ENCODE measurements at places on chromosomes 5 and 9. TPM values are rescaled to one million over a fixed set of nuclear protein-coding genes. Genes with fewer than 3 reads are reported as not detected.

Gene GABBR2
- 12.9 TPM for total RNA-seq

Gene AK8
- 0.37 TPM for total RNA-seq

Gene LMX1B
- total RNA-seq = not detected

Gene TMEFF1
- 0.57 TPM for total RNA-seq

Gene MAST4
- 4.9 TPM for total RNA-seq

Gene ORM2
- total RNA-seq = not detected

Gene FOXI1
- total RNA-seq = not detected

Gene CTSV
- total RNA-seq = 0.37 TPM

Gene GKAP1
- 1.3 TPM for total RNA-seq

Gene CDX1
- total RNA-seq = 0.09 TPM

Gene GNA14
- 0.57 TPM for total RNA-seq

Gene F12
- total RNA-seq = 0.18 TPM

Gene PIGO
- total RNA-seq = 10.5 TPM

Gene LRRC26
- total RNA-seq = not detected

Gene CBY3
- not detected for total RNA-seq

Gene VCP
- 360 TPM for total RNA-seq

Gene HSD17B4
- 230 TPM for total RNA-seq

Gene LCN2
- total RNA-seq = not detected

Gene FSD1L
- total RNA-seq = 3.0 TPM

Gene ENHO
- not detected for total RNA-seq

Gene MAMDC4
- 0.85 TPM for total RNA-seq

Gene NOXA1
- total RNA-seq = 0.57 TPM

Gene IL5
- total RNA-seq = not detected

Gene SLC34A1
- not detected for total RNA-seq

Gene PCDHAC2
- total RNA-seq = 0.14 TPM

Gene WDR31
- total RNA-seq = 1.8 TPM

Gene AQP7
- 0.09 TPM for total RNA-seq

Data from smooth muscle cell of bladder (primary cell).